HepG2 (cell line): ENCODE measurements at places on chromosomes 16 and 17. TPM values are rescaled to one million over a fixed set of nuclear protein-coding genes. Genes with fewer than 3 reads are reported as not detected.
A peak's percentile ranks its signal among the peaks of the same experiment; 100 is the strongest.

DNA sequence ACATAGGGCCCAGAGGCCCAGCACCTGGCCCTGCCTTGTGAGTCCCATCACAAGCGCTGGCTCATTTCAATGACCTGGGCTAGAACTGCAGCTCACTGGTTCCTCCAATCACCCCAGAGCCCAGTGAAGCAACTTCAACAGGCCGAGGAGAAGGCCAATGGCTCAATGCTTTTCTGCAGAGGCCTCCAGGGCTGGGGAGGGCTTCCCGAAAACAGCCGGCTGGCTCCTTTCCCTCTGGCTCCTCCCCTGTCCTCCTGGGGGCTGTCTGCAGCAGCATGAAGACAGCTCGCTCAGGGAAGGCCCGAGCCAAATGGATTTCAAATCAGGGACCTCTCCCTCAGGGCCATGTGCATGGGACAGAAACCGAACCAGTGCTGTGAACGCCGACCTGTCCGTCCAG is 121.6 kb downstream of the ZNF423 start:
- no peaks in the 10 kb centered on the region for H3K36me3 ChIP-seq
- H3K27ac ChIP-seq = no peak overlapping the region

GRCh38 chr17:5718726-5719125 is 134.4 kb upstream of the NLRP1 start:
- no peaks in the 10 kb centered on the region for H3K36me3 ChIP-seq
- H3K4me3 ChIP-seq = no peak overlapping the region
- DNase-seq = no peak
- no peaks in the 10 kb centered on the region for H3K4me1 ChIP-seq
- peaks cover 3% of the 10 kb centered on the region; the same call in 2 of the 3 replicates for H3K27me3 ChIP-seq

DNA sequence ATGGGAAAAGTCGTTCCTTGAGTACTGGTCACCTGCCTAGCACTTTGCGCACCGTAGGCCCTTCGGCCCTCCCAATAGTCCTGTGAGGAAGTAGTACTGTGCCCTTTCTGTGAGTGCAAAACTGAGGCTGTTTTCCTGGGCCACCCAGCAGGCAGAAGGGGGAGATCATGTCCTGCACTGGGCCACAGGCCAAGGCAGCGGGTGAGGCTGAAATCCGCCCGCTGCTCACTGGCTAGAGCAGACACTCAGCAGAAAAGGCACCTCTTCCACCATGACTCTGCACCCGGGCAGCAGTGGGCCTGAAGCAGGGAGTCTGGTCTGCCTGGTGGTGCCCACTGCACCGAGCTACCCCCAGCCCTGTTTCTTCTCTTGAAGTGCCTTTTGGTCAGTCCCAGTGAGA is 20.2 kb downstream of the METTL22 start:
- no peak for DNase-seq
- no peaks in the 10 kb centered on the region for H3K4me1 ChIP-seq
- peaks cover 72% of the 10 kb centered on the region for H3K36me3 ChIP-seq
- H3K27ac ChIP-seq = no peak overlapping the region

GRCh38 chr17:75181608-75182318 is 996 bp downstream of the SUMO2 start:
- H3K27ac ChIP-seq = peak overlapping the region; percentile 96
- DNase-seq = no peak
- peaks cover 40% of the 10 kb centered on the region for H3K4me1 ChIP-seq
- H3K27me3 ChIP-seq = no peaks in the 10 kb centered on the region
- peak overlapping the region; percentile 96 for H3K4me3 ChIP-seq

The RECQL5 gene
- 17.8 and 32.0 TPM in 2 replicates for total RNA-seq

DNA sequence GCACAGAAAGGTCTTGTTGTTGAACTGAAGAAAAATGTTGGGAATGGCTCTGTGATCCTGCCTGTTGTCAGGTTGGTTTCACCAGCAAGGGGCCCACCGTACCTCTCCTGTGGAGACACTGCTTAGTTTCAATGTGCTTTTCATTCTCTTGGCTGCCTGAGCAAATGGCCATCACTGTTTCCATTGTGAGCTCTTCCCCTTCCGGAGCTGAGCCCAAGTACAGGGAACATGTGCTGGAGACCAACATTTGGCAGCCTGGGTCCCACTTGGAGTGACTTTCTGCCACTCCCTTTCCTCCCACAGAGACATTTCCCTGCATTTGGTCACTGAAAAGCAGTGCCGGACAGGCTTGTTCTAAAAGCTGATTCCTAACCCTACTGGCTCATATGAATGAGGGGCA is 23.1 kb downstream of the GABARAPL2 start:
- DNase-seq = no peak
- no peaks in the 10 kb centered on the region for H3K27me3 ChIP-seq
- no peak overlapping the region for H3K27ac ChIP-seq

The LCAT gene
- 13.2 and 36.1 TPM in 2 replicates for total RNA-seq

GRCh38 chr16:11312718-11313492 is 31.8 kb upstream of the PRM1 start:
- H3K4me3 ChIP-seq = 0 out of 2 replicates have a peak overlapping the region, but pooled peaks have one; percentile 4
- H3K36me3 ChIP-seq = no peaks in the 10 kb centered on the region
- peaks cover 73% of the 10 kb centered on the region for H3K4me1 ChIP-seq
- no peaks in the 10 kb centered on the region for H3K27me3 ChIP-seq
- peak; percentile 72 for DNase-seq
- peak overlapping the region; percentile 88 for H3K27ac ChIP-seq

DNA sequence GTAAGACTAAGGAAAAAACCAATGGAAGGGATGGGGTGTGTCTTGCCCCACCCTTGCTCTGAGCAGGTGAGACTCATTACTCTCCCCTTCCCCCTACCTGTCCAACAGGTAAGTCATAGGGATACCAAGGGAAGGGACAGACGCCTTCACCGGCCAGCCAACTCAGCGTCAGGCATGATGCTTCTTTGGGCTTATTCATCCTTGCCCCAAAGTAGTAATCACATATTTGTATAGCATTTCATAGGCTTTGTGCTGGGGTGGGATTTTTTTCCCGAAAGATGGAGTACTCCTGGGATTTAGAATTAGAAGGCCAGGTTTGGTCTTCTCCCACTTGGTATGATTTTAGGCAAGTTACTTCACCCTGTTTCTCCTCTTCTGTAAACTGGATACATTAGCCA is 509 bp upstream of the JUP start:
- no peak overlapping the region for H3K4me3 ChIP-seq
- no peaks in the 10 kb centered on the region; the same call in 2 of the 3 replicates for H3K27me3 ChIP-seq
- H3K4me1 ChIP-seq = peaks cover 34% of the 10 kb centered on the region
- DNase-seq = no peak

DNA sequence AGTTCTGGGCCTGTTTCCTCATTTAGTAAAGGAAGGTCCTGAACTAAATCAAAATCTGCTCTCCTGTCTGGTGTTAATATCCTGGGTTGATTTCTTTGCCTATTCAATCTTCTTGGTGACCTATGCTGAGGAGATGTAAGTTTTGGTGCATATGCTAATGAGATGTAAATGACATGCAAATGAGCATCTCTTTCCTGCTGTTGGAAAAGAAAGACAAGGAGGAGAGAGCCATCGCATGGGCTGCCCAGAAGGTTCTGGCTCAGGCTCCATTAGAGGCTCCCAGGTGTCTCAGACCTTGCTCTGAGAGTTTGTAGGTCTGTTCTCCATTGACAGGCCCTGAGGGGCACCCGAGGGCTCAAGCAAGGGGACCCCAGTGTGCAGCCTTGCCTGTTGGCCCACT is 3.3 kb downstream of the ABI3 start:
- no peak for DNase-seq
- H3K27me3 ChIP-seq = peaks cover 81% of the 10 kb centered on the region
- H3K4me3 ChIP-seq = no peak overlapping the region
- no peak overlapping the region for H3K27ac ChIP-seq
- H3K36me3 ChIP-seq = no peaks in the 10 kb centered on the region

- no peak overlapping the region for H3K4me3 ChIP-seq
- no peak overlapping the region for H3K27ac ChIP-seq
- DNase-seq = no peak
- H3K4me1 ChIP-seq = peaks cover 15% of the 10 kb centered on the region
These were observed 13.4 kb downstream of the IRF8 start for GRCh38 chr16:85912211-85912974.

The SLC47A1 gene
- total RNA-seq = 38.0 and 67.5 TPM in 2 replicates

DNA sequence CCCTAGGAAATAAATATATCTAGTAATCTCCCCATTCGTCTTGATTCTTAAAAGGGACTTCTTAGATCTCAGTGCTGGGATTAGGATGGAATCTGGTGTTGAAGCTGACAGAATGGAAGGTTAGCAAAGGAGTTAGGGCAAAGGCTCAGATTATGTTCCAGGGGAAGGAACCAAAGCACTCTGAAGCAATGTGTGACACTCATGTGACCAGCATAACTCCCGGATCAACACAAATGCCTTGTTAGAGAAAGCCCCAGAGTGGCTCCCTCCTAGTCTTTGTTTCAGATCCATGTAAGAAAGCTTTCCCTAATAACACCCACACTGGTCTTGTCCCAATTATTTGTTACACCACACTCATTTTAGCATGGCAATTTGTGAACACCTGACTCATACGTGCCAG is 62.6 kb upstream of the ERN1 start:
- H3K4me1 ChIP-seq = peaks cover 13% of the 10 kb centered on the region
- no peak overlapping the region for H3K4me3 ChIP-seq
- no peak for DNase-seq
- H3K27ac ChIP-seq = no peak overlapping the region
- peaks cover 15% of the 10 kb centered on the region for H3K36me3 ChIP-seq
- no peaks in the 10 kb centered on the region for H3K27me3 ChIP-seq

The C17orf113 gene
- total RNA-seq = 0.83 and 1.1 TPM in 2 replicates

- H3K4me1 ChIP-seq = no peaks in the 10 kb centered on the region
- no peak for DNase-seq
- no peak overlapping the region for H3K4me3 ChIP-seq
- H3K27me3 ChIP-seq = peaks cover 4% of the 10 kb centered on the region; the same call in 2 of the 3 replicates
These were observed 54.3 kb downstream of the MYH13 start for GRCh38 chr17:10318535-10318934.

- H3K4me1 ChIP-seq = no peaks in the 10 kb centered on the region
- no peaks in the 10 kb centered on the region for H3K36me3 ChIP-seq
- no peak for DNase-seq
- no peak overlapping the region for H3K4me3 ChIP-seq
- no peak overlapping the region for H3K27ac ChIP-seq
These were observed 1023.4 kb upstream of the CDH8 start for GRCh38 chr16:63059676-63060075.

DNA sequence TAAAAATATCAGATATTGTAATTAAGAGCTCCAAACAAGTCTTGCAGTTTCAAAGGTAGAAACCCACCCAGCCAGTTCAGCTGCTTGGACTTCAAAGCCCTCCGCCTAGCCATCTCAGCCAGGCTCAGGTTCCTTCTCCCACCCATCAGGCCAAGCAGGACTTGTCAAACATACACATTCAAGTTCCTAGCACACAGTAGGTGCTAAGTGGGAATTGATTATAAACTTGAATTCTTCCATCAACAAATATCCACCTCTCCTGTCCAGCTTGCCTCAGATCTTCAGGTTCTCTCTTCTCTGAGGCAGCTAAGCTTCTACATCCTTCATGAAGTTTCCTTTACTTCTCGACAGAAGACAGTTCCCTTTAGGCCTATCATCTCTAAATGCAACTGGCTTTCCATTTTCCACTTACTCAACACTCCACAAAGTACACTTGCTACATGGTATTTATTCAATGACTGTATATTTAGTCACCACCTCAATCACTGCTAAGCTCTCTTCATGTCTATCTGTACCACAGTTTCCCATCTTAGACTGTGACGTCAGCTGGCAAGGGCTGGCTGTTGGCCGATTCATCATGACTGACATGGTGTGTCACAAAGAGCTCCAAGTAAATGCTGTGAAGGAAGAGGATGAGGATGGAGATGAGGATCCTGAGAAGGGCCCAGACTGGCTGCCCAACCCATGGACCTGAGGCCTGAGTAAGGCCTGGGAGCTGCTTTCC is 13.3 kb upstream of the COG7 start:
- no peak for DNase-seq
- H3K27ac ChIP-seq = no peak overlapping the region
- H3K4me1 ChIP-seq = no peaks in the 10 kb centered on the region
- H3K27me3 ChIP-seq = no peaks in the 10 kb centered on the region
- peaks cover 64% of the 10 kb centered on the region for H3K36me3 ChIP-seq

DNA sequence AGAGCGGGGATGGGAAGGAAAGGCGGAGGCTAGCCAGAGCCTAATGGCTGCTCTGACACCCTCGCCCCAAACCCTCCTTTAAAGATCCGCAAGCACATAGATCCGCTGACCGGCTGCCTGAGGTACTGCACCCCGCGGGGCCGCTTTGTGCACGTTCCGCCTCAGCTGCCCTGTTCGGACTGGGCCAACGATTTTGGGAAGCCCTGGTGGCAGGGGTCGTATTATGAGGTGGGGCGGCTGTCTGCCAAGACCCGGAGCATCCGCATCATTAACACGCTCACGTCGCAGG is 663 bp downstream of the CYB5D1 start:
- H3K4me3 ChIP-seq = peak overlapping the region; percentile 70
- peak; percentile 52 for DNase-seq
- peak overlapping the region; percentile 94 for H3K27ac ChIP-seq
- no peaks in the 10 kb centered on the region for H3K27me3 ChIP-seq

GRCh38 chr17:62970610-62971009 is 4.6 kb downstream of the TANC2 start:
- H3K36me3 ChIP-seq = no peaks in the 10 kb centered on the region
- H3K27me3 ChIP-seq = peaks cover 21% of the 10 kb centered on the region
- no peak for DNase-seq
- H3K27ac ChIP-seq = no peak overlapping the region
- H3K4me3 ChIP-seq = no peak overlapping the region

DNA sequence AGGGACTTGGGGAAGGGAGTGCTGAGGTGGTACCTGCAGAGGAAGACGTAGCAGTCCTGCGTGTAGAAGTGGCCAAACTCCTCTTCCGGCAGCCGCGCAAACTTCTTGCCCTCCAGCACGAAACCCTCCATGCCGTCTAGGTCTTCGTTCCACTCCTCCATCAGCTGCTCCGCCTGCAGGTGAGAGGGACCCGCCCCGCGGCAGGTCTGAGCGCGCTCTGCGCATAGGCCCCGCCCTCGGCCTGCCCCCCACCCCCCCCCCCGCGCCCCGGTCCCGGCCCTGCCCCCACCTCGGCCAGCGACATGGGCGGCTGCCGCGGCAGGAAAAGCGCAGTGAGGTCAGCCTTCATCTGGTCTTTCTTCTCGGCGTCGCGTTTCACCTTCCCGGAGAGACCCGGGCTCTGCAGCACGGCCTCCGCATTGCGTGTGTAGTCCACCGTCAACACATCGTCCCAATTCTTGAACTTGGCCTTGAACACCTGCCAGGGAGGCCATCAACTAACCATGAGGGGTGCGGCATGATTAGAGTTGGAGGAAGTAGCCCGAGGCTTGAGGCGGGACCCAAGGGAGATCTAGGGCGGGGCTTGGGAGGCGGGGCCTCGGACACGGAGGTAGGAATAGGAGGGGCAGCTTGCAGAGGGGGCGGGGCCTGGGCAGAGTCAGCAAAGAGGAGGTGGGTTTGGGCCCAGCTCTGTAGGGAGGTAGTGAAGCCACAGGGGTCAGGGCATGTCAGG is 11.5 kb downstream of the FLII start:
- no peak overlapping the region for H3K27ac ChIP-seq
- no peak overlapping the region for H3K4me3 ChIP-seq
- H3K27me3 ChIP-seq = no peaks in the 10 kb centered on the region
- peaks cover 29% of the 10 kb centered on the region for H3K36me3 ChIP-seq
- H3K4me1 ChIP-seq = no peaks in the 10 kb centered on the region

DNA sequence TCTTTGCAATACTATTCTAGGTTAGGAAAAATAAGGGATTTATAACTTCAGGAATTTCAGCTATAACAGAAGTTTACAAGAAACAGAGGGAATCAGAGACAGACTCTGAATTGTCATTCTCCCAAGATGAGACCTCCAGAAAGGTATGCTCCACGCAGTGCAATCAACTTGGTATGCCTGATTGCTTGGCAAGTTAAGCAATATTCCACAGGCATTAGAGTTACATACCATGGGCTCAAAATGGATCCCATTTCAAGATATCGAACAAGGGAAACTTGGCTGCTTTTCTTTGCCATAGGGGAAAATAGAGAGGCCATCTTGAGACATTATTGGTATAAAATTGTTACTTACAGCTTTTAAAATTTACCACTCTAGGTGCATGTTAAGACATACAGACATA is 615.6 kb upstream of the SOX9 start:
- H3K4me1 ChIP-seq = no peaks in the 10 kb centered on the region
- H3K36me3 ChIP-seq = no peaks in the 10 kb centered on the region
- H3K27me3 ChIP-seq = no peaks in the 10 kb centered on the region
